ENCODE measurements at places on chromosomes 6 and 20.

DNA sequence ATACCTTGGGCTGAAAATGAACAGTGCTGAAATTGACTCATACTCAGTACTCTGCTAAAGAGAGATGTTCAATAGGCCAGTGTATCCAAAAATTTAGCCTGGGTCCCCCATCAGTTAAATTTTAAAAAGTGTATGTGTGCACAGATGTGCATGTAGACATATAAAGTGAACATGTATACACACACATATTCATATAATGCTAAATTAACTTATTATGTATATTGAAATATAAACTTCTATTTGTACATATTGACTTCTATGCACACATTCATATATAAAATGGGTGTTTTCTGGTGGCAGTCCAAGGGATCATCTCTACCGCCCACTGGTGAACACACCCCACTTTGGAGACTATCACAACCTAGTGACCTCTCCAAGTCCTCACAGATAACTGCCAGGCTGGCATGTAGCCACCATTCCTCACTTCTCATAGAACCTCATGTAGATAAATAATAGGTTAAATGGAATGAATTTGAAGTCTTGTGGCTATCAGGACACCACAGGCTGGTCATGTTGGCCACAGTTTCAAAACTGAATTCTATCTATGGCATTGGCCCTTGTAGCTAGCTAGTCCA lies 8.8 kb downstream of the SLC22A16 start:
- DNase-seq = no peak

GRCh38 chr6:49787176-49787575 lies at the start of gene PGK2:
TSS of gene PGK2 (minus strand) at chr6:49787285. CDS start at chr6:49787187, 98 bp downstream.
- DNase-seq = peak; percentile 63

- DNase-seq = no peak
These were observed 4.6 kb upstream of the DSTN start for GRCh38 chr20:17565169-17565845.

DNA sequence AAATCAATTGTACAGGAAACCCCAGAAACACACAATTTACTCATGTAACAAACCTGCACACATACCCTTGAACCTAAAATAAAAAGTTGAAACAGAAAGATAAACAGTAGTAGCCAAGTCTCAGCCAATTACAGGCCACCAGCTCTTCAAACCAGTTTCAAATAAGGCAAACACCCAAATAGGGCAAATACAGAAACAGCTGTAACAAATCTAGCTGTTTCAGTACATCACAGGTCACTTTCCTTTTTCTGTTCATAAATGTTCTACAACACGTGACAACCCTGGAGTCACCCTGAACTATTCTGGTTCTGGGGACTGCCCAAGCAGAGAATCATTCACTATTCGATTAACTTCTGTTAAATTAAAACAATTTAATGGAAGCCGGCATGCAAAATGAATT lies 329.0 kb downstream of the GJA1 start:
- DNase-seq = no peak

DNA sequence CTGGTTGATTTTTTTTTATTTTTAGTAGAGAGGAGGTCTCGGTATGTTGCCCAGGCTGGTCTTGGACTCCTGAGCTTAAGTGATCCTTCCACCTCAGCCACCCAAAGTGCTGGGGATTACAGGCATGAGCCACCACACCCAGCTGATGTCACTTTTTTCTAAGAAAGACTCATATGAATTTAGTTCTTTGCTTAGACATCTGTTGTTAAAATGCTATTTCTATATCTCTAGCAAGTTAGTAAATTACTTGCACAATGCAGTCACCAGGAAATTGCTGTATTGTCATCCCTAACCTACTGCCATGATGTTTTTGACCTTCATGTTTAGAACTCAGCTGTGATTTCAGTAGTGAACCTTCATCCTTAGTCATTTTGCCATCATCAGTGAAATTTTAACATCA lies 5.7 kb downstream of the KDM1B start:
- DNase-seq = no peak

GRCh38 chr6:45728674-45729073 lies 287.0 kb downstream of the CLIC5 start:
- no peak for DNase-seq

DNA sequence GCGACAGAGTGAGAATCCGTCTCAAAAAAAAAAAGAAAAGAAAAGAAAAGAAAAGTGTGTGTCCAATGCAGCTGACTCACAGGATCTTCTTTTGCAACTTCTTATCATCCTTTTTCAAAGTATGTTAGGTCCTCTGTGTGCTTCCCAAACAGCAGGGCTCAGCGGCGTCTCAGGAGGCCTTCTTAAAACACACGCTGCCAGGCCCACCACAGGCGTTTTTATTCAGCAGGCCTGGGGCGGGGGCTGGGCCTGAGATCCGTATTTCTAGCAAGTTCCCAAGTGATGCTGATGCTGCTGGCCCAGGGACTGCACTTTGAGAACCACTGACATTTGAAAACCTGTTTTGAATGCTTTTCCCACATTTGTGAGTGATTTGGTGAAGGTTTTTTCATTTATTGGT lies 57.1 kb downstream of the PSMG4 start:
- no peak for DNase-seq

- DNase-seq = no peak
These were observed 48.7 kb upstream of the FAM83D start for GRCh38 chr20:38877483-38877882.

GRCh38 chr6:82772851-82773717 lies 292.6 kb downstream of the UBE3D start:
- no peak for DNase-seq

DNA sequence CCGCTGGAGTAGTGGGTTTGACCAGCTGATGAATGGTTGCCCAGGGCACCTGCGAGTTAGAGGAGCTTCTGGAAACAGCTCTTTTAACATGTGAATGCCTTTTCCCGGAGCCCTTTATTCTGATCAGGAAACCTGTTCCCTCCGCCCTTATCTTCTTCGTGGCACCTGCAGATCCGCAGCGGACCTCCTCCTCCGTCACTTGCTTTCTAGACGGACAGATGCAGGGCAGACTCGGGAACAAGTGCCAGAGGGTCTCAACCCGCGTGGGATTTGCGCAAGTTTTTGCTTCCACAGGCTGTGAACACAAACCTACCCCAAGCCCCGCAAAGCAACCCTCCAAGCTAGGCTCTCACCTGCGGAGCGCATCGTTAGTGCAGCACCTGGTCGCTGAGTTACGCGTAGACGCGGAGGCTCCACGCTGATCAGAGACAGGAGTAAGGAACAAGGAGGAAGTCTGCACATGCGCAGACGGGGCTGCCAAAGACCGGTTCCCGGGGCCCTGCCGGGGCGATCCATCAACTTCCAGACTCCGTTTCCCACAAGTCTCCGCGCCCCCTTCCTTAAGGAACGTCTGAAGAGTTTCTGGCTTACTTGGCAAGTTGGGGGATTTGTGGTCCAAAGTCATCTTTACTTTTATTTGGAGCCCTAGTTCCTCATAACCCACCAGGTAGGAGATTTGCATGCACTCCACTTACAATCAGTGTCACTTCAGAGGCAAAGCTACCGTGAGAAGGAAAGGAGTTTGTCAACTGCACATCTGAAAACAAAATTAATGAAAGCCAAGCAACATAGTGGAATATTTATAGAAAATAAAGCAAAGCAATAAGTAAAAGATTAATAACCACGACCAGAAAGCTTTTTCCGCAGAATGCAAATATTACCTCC lies 52.7 kb upstream of the ELMO2 start:
- no peak for DNase-seq

DNA sequence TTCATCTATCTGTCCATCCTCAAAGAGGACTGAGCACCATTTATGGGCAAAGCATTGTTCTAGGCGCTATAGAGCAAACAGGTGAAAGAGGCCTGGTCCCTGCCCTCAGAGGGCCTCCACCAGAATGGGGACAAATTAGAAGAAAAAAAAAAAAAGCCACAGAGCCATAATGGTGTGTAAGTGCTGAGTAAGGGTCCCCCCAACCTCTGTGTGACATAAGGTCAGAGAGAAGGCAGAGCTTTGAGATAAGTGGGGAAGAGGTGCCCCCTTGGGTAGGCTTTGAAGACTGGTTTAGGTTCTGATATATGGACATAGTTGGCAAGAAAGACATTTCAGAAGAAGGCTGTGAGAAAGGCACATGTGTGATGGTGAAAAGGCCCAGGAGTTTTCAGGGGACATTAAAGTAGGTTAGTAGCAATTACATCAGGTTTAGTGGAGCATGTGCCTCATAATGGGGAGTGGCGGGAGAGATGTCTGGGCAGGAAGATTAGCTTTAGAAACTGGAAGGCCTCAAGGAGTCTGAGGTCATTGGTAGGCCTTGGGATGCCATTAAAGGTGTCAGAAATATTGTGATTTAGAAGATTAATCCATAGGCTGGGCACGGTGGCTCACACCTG lies 15.3 kb upstream of the ZBTB9 start:
- no peak for DNase-seq

GRCh38 chr6:47141963-47142362 lies 99.8 kb upstream of the ADGRF1 start:
- DNase-seq = no peak

DNA sequence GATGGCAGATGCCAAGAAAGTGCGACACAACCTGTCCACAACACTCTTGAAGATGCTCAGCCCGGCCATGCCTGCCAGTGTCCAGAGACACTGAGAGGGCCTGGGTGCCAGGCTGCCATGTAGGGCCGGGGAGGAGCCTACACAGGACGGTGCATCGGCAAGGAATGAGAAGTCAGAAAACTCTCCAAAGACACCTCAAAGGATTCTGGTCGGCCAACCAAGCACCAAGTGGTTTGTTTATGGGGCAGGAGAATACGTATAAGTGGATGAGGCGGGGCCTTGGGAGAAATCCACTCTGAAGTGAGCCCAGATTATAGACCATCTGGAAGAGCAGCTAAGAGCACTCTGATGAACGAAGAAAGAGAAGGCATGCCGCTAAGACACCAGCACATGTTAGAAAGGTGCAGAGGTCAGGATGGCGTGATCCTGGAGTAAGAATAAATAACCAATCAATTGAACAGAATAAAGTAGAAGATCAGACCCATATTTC lies 120.7 kb upstream of the FOXQ1 start:
- DNase-seq = no peak
